Left cardiac atrium (tissue), 4 donors: ENCODE measurements at places on chromosomes 2 and 18. TPM values are rescaled to one million over a fixed set of nuclear protein-coding genes. Genes with fewer than 3 reads are reported as not detected.

DNA sequence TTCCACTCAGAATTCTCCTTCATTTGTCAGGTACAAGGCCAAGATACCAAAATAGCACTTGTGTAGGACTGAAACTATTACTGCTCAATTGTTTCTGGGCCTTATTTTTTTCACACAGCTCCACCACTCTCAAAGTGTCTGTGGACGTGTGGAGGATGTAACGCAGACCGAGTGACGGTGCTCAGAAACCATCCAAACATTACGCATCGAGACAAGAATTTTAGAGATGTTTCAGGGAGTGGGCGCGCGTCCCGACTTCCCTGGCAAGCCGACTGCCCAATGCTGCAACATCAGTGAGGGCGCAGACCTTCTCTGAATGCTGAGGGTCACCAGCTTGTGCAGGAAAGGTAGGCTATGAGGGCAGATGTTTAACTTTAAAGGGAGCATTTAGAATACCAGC is 108.4 kb downstream of the GATA6 start:
- DNase-seq = peak; percentile 77

GRCh38 chr18:70489986-70490933 is 201.4 kb downstream of the SOCS6 start:
- DNase-seq = no peak

DNA sequence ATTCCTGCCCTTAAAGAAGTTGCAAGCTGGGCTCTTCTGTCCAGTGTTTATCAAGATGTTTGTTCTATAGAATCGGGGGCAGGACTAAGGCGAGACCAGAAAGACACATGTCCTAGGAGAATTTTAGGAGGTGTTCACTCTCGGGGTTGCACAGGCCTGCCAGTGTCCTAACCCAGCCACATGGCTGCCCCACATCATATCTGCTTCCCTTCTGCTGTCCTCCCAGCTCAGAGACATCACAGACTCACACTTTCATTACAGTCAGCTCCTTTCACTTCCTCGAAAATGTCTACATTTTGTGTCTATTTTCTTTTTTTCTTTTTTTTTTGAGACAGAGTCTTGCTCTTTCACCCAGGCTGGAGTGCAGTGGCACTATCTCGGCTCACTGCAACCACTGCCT is 10.7 kb upstream of the MRO start:
- no peak for DNase-seq

INSIG2 gene
- 15.9 TPM for total RNA-seq

TTN gene
- total RNA-seq = 1,545 TPM
